ENCODE measurements at places on chromosomes 16 and 17. TPM values are rescaled to one million over a fixed set of nuclear protein-coding genes. Genes with fewer than 3 reads are reported as not detected.

ERN2 gene
- not detected for total RNA-seq

NPEPPS gene
- total RNA-seq, result 81.4 TPM

ZP2 gene
- total RNA-seq, result not detected

CDH5 gene
- 512 TPM for total RNA-seq

CLEC18A gene
- 0.13 TPM for total RNA-seq

DHX40 gene
- total RNA-seq, result 58.6 TPM

RNF43 gene
- total RNA-seq, result 0.13 TPM

PMP22 gene
- total RNA-seq, result 28.0 TPM

C17orf100 gene
- 0.40 TPM for total RNA-seq

PYDC1 gene
- total RNA-seq, result not detected

PRSS27 gene
- 0.07 TPM for total RNA-seq

NUP93 gene
- 111 TPM for total RNA-seq

USP7 gene
- total RNA-seq, result 70.2 TPM

WNT9B gene
- not detected for total RNA-seq

RAB26 gene
- 0.46 TPM for total RNA-seq

GP1BA gene
- not detected for total RNA-seq

TK2 gene
- 25.8 TPM for total RNA-seq

CHST5 gene
- total RNA-seq, result not detected

KRT39 gene
- not detected for total RNA-seq

KRTAP2-3 gene
- not detected for total RNA-seq

FOXC2 gene
- total RNA-seq, result 2.3 TPM

SLC6A2 gene
- total RNA-seq, result not detected

VPS9D1 gene
- total RNA-seq, result 5.9 TPM

HSD11B2 gene
- total RNA-seq, result not detected

HOXB1 gene
- not detected for total RNA-seq

LDHD gene
- 1.6 TPM for total RNA-seq

CDRT15L2 gene
- not detected for total RNA-seq

SP6 gene
- 0.92 TPM for total RNA-seq

DPEP1 gene
- total RNA-seq, result 0.39 TPM

CCDC47 gene
- total RNA-seq, result 92.4 TPM

TMEM88 gene
- total RNA-seq, result 5.8 TPM

SLC5A2 gene
- total RNA-seq, result not detected

OR1F1 gene
- total RNA-seq, result 0.13 TPM

SOX15 gene
- 0.07 TPM for total RNA-seq
